ENCODE measurements at places on chromosomes 6 and 20. TPM values are rescaled to one million over a fixed set of nuclear protein-coding genes. Genes with fewer than 3 reads are reported as not detected.

The KCNG1 gene
- 0.28 TPM for total RNA-seq

The KIAA1755 gene
- total RNA-seq: 0.66 TPM

The SSTR4 gene
- total RNA-seq: not detected

The IPCEF1 gene
- total RNA-seq: 13.1 TPM

The FRS3 gene
- 1.7 TPM for total RNA-seq

The MMUT gene
- total RNA-seq: 13.3 TPM

The TMC2 gene
- not detected for total RNA-seq

The LST1 gene
- 134 TPM for total RNA-seq

The TBPL1 gene
- total RNA-seq: 29.0 TPM

The EEF1A2 gene
- total RNA-seq: 0.19 TPM

The TMEM14A gene
- total RNA-seq: 15.1 TPM

The TTI1 gene
- total RNA-seq: 15.4 TPM

The TMEM74B gene
- 0.47 TPM for total RNA-seq

The HAO1 gene
- total RNA-seq: 0.05 TPM

The KIAA1586 gene
- total RNA-seq: 10.3 TPM

The ATP9A gene
- total RNA-seq: 6.7 TPM

The ARMH2 gene
- total RNA-seq: not detected

The GID8 gene
- total RNA-seq: 25.7 TPM

The HCK gene
- total RNA-seq: 25.2 TPM

The GABBR1 gene
- total RNA-seq: 1.1 TPM

The MYO6 gene
- total RNA-seq: 3.3 TPM

The PLCG1 gene
- total RNA-seq: 103 TPM

The NR2E1 gene
- 0.05 TPM for total RNA-seq
